Epithelial cell of proximal tubule (primary cell): ENCODE measurements at places on chromosomes 16 and 17. TPM values are rescaled to one million over a fixed set of nuclear protein-coding genes. Genes with fewer than 3 reads are reported as not detected.

USP43 gene
- total RNA-seq: 7.8 and 10.3 TPM in 2 replicates

SLC5A11 gene
- total RNA-seq: not detected in 2 replicates

KCNH6 gene
- not detected in 2 replicates for total RNA-seq

STXBP4 gene
- total RNA-seq: 5.1 and 11.6 TPM in 2 replicates

FGF11 gene
- total RNA-seq: 0.51 and 11.5 TPM in 2 replicates

SLC25A39 gene
- total RNA-seq: 161 and 197 TPM in 2 replicates

CDK3 gene
- 0.17 and 1.7 TPM in 2 replicates for total RNA-seq

GNG13 gene
- not detected in 2 replicates for total RNA-seq

PRR29 gene
- total RNA-seq: 0.14 and 0.17 TPM in 2 replicates

CDR2 gene
- 36.1 and 37.0 TPM in 2 replicates for total RNA-seq

HSD17B1 gene
- total RNA-seq: 0.75 and 0.94 TPM in 2 replicates

PPP1R27 gene
- 0.17 and 0.36 TPM in 2 replicates for total RNA-seq

TEX14 gene
- total RNA-seq: 0.06 TPM in 1 of 2 replicates, not detected in the other

EXOSC6 gene
- 28.9 and 29.3 TPM in 2 replicates for total RNA-seq

EMC8 gene
- total RNA-seq: 45.9 and 62.9 TPM in 2 replicates
